ENCODE measurements at places on chromosomes 16 and 17. TPM values are rescaled to one million over a fixed set of nuclear protein-coding genes. Genes with fewer than 3 reads are reported as not detected.

GRCh38 chr17:72778169-72779151 lies 314.0 kb downstream of the SLC39A11 start:
- no peak for DNase-seq

Gene TERB1
- total RNA-seq, result 0.37 TPM

Gene ABCC3
- total RNA-seq, result not detected

DNA sequence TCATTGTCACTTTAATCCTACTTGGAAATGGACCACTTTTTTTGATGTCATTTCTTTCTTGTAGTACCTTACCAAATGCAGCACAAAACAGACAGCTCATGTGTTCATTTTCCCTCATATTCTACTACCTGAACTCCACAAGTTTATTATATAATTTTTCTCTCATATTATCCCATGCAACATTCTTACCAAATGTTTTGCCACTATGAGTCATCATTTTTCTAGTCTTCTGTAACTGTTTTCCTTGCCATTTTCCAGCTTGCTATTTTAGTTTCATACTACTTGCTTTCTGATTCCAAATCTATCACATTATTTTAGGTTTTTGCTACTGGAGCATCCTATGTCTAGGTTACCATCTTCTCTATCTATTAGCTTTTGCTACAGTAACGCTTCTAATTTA lies 332.7 kb downstream of the ZFHX3 start:
- DNase-seq, result no peak

Gene SPN
- 157 TPM for total RNA-seq

- peak; percentile 72 for DNase-seq
These were observed 46.1 kb upstream of the BPTF start for GRCh38 chr17:67779098-67779672.

- DNase-seq, result no peak
These were observed 32.3 kb downstream of the TRPV2 start for GRCh38 chr17:16447676-16448075.

Gene ENPP7
- total RNA-seq, result 0.09 TPM

Measured in activated CD4-positive, alpha-beta T cell treated with anti-CD3 and anti-CD28 coated beads, Interleukin-2, amount 10 ng/mL, durations not matched to agents 24 days and 14 days (primary cell).